NCI-H524 treated with DMSO at 0.1 percent for 48 hours (cell line): ENCODE measurements at places on chromosomes 1 and 21.
A peak's percentile ranks its signal among the peaks of the same experiment; 100 is the strongest.

GRCh38 chr1:64962441-64962840, 3.9 kb downstream of the JAK1 start:
- DNase-seq = no peak

DNA sequence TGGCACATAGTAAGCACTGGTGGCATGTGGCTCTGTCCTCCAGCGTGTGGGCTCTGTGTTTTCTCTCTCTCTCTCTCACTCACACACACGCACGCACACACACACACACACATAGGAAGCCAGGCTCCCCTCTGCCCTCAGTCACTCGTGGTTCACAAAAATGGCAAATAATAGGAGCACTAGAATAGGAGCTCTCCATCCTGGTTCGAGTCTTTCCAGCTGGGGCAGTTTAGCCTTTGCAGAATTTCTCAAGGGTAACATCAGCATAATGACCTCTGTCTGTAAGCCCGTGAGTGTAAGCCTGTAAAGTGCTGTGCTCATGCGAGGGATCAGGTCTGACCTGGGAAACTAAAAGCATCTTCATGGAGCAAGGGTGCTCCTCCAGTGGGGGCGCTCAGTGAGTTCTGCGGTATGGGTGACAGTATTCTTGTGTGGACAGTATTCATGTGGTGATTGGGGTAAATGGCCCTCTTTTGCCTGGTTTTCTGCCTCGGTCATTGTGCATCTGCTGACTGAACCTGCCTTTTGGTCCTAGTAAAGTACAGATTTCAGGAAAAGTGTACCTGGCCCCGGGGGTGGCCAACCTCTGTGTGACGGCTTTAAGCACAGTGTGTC, 842 bp upstream of the ZC3H12A start:
- DNase-seq = no peak

GRCh38 chr1:40985875-40986274, 6.4 kb downstream of the CTPS1 start:
- DNase-seq = no peak

GRCh38 chr1:160205242-160206035, at the start of gene PEA15:
PEA15 (plus strand) TSS chr1:160205384; CDS start chr1:160211545, 6,161 bp downstream.
- no peak for DNase-seq

DNA sequence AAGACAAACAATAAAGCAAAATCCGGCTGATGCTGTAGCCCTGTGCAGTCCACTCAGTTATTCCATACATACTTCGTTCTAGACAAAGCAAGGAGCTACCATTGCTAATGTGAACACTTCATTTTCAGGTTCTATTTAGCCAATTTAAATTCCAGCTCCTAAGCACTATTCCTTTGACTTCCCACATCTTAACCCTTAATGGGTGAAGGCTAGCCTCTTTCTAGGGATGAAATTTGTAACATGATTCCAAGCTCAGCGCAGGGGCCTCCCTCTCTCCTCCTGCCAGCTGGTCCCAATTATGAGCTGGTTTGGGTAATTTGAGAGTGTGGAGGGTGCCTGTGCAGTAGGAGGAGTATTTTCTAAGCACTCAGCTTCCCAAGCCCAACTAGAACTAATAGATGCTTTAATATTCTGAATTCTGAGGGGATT, 53.9 kb upstream of the PTGFRN start:
- peak; percentile 86 for DNase-seq

DNA sequence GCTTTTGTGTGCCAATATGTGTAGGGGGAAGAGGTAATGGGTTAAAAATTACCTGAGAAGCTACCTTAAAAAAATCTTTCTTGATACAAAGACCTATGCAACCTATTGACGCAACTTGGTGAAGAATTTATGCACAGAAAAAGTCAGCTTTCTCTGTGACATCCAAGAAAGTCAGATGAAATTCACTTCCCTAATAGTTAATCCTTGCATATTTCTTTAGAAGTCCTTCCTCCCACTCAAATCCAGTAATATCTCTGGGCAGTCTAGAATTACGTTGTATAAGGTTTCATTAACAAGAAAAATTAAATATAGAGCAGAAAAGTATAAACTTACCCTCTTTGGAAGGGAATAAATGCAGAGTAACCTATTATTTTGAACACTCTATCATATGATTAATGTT, 2.9 kb downstream of the UBAP2L start:
- DNase-seq = no peak

DNA sequence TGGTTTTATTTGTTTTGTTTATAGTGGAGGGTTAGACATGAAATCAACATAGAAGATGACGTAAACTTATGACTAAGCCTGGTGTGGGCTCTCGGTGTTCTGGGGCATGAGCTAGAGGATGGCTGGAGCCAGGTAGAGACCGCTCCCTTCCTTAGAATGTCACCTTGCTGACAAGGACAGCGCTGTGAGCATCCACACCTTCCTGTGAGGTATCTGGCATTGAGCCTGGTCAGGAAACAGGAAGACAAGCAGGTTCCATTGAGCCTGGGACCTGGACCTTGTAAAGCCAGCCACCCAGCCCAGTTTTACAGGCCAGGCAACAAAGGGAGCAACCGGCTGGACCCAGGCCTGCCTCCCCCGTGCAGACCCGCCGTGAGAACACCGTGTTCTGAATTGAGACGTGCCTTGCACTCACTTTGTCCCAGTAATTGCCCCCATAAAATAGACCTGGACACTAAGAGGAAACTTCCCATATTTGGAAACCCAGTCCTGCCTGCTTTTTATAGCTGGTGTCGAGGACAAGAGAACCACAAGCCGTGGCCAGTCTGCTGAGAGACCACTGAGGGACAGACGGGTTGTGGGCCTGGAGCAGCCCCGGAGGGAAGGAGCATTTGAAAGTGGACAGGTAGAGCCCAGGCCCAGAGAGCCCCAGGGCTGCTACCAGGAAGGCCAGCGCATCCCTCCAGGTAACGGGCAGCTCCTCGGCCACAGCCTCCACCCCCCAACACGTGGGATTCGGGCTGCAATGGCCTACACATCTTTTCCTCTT, 78.0 kb downstream of the PDE9A start:
- DNase-seq = no peak
